ENCODE measurements at places on chromosomes 7 and 10.
A peak's percentile ranks its signal among the peaks of the same experiment; 100 is the strongest.

- no peak for DNase-seq
Measured at GRCh38 chr7:158779061-158780000, 50.0 kb downstream of the ESYT2 start.

DNA sequence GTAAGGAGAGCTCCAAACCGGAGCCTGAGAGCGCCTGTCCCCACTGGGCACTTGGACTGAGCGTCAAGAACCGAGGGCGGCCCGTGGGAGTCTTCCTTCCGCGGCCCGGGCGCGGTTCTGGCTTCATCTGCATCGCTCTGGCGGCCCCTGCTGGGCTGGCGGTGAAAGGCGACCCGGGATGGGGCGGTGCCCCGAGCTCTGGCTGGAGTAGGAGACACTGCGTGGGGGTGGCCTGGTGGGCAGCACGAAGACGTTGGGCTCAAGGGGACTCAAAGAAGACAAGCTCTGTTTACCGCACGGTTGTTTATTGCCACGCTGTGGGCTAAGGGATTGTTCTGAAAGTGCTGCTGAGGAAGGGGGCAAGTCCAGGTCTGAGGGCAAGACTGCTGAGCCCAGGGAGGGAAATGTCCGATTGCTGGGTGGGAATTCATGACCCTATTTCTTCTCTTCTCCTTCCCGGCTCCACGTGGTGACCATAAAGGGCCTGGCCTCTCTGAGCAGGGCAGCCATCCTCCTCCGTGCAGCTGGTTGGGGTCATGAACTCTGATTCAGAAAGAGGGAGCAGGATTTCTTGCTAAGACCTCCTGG, 29.8 kb downstream of the PLAU start:
- DNase-seq: peak; percentile 77

DNA sequence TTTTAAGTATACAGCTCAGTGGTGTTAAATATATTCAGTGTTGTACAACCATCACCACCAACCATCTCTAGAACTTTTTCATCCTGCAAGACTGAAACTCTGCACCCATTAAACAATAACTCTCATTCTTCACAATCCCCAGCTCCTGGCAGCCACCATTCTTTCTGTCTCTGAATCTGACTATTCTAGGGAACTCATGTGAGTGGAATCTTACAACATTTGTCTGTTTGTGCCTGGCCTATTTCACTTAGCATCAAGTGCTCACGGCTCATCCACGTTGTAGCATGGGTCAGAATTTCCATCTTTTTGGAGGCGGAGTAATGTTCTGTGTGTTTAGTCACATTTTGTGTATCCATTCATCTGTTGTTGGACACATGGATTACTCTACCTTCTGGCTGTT, 40.8 kb upstream of the PFKFB3 start:
- DNase-seq: no peak

- no peak for DNase-seq
Measured at GRCh38 chr10:97024168-97025073, 161.3 kb downstream of the SLIT1 start.

DNA sequence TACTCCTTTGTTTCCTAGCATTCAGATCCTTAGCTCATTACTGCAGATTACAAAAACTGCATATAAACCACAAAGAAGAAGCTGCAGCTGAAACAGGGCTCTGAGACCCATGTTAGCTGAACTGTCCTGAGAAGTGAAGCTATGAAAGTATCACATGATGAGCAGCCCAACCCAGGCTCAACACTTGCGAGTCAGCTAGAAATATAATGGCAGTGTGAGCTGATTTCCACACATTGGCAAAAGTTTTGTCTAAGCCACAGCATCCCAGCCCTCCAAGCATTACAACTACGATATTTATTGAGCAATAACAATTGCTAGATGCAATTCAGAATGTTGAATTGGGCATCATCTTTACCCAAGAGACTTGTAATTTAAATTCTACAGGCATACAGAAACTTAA, 34.5 kb upstream of the SKAP2 start:
- DNase-seq: no peak

GRCh38 chr7:110868458-110868857, 222.5 kb upstream of the LRRN3 start:
- DNase-seq: no peak

GRCh38 chr10:1287971-1288401, 231.8 kb downstream of the WDR37 start:
- no peak for DNase-seq

DNA sequence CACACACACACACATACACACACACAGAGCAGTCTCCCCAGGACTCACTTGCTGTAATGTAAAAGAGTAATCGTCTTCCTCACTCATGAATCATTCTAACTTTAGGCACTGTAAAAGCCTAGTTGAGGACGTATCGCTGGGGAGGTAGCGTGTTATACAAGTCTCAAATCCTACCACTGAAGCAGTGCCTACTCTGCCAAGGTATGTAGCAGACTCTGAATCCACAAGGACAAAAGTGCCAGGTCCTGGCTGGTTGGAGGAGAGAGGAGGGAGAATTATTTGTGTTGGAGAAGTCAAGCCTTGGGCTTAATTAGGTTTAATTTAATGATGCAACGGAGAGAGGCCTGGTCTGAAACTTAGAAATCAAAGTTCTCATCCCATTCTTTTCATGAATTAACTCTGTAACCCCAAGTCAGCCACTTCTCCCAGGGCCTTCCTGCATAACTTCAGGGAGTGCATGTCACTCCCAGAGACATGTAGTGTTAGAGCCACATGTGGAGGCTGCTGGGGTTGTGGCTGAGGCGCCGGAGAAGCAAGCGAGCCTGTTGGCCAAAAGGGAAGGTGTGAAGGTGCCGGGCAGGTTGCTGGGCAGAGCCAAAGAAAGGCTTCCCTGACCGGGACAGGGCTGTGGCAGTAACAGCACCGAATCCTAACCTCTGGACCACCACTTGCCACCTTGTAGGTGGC, 36.7 kb downstream of the NKX2-3 start:
- DNase-seq: no peak

DNA sequence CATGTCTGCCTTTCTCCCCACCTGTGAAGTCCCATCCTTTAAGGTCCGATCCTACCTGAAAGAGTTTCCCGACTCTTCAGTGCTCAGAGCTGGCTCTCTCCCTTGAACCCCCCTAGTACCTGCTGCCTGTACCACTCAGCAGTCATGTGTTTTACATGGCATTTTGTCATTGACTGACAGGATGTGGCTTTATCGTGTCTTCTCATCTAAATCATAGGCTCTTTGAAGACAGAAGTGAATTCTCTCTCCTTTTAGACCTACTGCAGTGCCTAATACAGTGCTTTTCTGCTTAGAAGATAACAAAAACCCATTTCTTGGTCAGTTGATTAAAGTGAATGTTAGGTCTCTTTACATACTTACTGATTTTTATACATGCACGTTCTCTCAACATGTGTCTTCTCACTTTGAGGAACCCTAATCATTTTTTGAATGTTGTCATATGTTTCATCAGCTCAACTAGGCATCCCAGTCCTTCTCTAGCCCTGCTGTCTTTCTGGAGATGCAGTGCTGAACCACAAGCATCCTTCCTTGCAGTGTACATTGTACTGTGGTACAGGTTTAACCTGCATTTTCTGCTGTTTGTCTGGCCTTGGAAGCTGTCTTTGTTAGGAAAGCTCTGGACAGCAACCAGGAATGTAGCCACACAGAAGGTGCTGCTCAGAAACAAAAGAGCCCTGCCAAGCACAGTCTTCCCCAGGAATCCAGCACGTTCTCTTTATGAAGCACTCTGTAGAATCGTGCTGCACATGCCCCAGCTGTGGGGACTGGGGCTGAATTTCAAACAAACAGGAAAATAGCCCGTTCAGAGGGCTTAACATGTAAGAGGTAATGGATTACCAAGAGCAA, 28.1 kb upstream of the LRRC4 start:
- no peak for DNase-seq

DNA sequence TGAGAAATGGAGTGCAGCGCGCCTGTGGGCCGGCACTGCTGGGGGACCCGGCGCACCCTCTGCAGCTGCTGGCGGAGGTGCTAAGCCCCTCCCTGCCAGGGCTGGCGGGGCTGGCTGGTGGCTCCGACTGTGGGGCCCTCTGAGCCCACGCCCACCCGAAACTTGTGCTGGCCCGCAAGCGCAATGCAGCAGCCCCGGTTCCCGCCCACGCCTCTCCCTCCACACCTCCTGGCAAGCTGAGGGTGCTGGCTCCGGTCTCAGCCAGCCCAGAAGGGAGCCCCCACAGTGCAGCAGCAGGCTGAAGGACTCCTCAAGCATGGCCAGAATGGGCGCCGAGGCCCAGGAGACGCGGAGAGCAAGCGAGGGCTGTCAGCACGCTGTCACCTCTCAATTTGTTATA, 1063.0 kb upstream of the AUTS2 start:
- DNase-seq: no peak

DNA sequence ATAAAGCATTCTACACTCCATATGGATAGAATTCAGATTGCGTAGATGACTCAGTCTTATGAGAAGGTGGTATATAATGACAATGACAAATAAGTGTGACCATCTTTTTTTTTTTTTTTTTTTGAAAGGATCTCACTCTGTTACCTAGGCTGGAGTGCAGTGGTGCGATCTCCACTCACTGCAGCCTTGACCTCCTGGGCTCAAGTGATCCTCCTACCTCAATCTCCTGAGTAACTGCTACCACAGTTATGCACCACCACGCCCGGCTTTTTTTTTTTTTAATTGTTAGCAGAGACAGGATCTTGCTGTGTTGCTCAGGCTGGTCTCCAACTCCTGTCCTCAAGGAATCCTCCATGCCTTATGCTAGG, 43.2 kb upstream of the NRP1 start:
- no peak for DNase-seq

GRCh38 chr7:151274936-151275812, 26.7 kb upstream of the SMARCD3 start:
- DNase-seq: no peak

DNA sequence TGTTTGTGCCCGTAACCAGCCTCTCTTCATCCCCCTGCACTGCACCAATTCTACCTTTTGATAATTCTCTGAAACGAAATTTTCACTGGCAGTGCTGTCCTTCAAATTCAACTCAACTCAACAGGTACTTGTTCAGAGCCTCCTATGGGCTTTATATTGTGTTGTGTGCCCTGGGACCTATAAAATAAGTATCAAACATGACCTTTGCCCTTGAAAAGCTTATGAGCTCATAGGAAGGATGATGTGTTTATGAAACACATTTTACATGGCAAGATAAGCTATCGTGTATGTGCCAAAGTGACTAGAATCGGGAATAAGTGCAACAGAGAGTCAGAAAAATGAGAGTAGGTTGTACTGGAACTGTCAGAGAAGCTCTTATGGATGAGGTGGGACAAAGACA, 923.5 kb downstream of the LRMDA start:
- DNase-seq: no peak

- no peak for DNase-seq
Measured at GRCh38 chr7:99468336-99468918, 2.5 kb upstream of the ATP5MF start.

DNA sequence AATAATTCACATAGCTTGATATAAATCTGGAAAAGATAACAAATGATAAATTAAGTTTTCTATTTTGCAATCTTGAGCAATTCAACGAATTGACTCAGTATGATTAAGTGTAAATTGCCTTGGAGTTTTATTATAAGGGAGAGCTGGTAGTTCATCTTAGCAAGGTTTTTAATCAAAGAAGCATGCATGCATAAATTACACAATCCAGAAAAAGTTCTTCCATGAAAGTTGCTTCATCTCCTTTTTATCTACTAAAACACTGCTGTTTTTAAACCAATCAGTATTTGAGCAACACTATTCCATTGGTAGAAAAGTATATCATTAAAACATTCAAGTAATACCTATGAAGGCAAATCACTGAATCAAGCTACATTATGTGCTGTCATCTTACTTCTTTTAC, 47.6 kb downstream of the POT1 start:
- no peak for DNase-seq

- DNase-seq: no peak
Measured at GRCh38 chr10:50469288-50469687, 154.5 kb downstream of the SGMS1 start.

GRCh38 chr10:22631646-22632278, 82.6 kb downstream of the PIP4K2A start:
- no peak for DNase-seq

- no peak for DNase-seq
Measured at GRCh38 chr7:45642044-45642443, 67.9 kb downstream of the ADCY1 start.

- no peak for DNase-seq
Measured at GRCh38 chr7:54946271-54946670, 72.5 kb upstream of the EGFR start.

GRCh38 chr7:147400221-147400689, 1190.3 kb upstream of the C7orf33 start:
- no peak for DNase-seq

DNA sequence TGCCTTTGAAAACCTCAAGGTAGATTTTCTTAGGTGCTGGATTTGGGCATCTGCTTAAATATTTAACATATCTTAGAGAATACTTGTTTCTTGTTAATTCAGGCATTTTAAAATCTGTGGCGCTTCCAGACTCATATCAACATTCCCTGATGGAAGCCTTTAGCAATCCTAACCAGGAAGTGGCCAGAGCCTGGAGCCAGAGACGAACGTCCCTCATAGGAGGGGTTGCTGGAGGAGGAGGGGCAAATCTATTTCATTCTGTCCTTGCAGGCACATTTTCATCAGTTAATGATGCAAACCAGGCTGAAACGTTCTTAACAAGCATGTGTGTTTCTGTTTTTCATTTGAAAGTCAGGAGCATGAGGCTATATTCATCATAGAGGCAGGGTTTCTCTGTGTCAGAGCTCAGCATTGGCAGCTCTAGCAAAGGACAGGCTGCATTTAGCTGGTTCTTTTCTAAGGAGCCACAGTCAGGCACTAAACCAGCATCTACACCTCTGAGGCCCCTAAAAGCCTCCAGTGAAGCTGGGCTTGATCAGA, 17.8 kb upstream of the IFIT2 start:
- no peak for DNase-seq

DNA sequence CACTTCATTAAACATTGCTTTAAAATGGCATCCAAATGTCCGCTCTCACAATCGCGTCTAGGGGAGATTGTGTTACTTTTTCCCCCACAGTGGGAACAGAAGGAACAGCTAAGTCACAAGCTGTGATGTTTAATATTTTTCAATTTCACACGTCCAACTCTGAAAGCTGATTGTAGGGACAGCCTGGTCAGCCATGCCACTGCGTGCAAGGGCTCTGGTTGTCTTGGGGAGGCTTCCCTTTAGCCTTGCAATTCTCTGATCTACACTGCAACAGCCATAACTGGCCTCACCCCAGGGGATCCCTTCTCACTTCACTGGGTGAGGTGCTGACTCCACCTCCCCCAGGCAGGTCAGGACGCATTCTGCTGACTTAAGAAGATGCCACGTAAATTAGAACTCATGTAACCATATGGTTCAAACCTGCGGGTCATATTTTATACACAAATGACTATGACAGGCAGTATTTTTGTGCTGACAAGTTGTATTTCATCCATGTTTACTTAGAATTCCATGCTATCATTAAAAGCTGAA, 425.2 kb upstream of the NFE2L3 start:
- no peak for DNase-seq

DNA sequence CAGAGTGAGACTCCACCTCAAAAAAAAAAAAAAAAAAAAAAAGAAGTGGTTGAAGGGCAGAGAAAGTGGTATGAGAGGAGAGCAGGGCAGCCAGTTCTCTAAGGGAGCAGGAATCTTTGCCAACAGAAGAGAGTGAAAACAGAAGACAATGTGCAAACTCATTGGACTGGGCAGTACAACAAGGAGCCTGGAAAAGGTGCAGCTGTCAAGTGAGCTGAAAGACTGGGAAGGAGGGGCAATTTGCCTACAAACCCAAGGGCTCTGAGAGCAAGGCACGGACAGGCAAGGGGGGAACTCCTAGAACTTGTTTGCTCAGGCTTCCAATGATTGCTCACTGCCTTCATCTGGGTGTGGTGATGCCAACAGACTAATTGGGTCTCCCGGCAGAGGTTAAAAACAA, 9.5 kb downstream of the ACTR1A start:
- DNase-seq: no peak
